ENCODE measurements at places on chromosomes 2 and 18.
A peak's percentile ranks its signal among the peaks of the same experiment; 100 is the strongest.

DNA sequence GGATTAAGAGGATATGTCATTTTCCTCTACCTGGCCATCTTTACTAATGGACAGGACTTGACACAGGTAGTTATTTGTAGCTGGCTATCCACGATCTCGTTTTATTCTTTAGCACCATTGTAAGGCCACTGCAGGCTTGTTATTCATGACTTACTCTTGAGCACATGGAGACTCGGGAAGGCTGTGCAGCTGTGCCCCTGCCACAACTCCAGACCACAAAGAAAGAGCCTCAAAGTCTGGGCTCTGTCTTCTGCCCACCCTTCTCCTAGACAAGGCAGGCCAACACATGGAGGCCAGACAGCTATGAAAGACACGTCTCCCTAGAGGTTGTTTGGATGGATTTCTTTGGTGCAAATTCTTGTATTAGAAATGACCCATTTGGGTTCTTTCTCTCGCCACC is 133.8 kb downstream of the NAPG start:
- DNase-seq, result no peak

DNA sequence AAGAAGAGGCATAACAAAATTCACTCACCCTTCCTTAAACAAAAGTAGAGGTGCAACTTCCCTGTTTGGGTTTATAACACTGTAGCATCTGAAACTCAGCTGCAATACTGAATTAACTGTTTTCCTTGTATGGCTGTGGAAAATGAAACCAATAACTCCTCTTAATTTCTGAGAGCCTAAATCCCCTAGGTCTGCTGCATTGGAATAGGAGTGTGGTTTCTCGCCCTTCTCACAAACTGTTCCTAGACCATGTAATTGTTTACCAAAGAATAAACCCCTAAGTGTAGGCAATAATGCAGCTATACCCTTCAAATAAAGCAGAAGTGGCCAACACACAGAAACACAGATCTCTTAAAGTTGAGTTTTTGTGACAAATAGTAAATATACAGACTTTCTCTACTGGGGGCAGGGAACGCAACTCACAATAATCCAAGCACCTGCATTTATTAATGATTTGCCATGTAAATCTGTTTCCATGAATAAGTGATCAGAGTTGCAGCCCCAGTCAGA is 52.0 kb downstream of the RASGRP3 start:
- no peak for DNase-seq

- no peak for DNase-seq
Observed at GRCh38 chr2:1002350-1002749, 51.7 kb downstream of the SNTG2 start.

GRCh38 chr2:63545023-63545422 is 43.3 kb downstream of the WDPCP start:
- DNase-seq, result no peak

DNA sequence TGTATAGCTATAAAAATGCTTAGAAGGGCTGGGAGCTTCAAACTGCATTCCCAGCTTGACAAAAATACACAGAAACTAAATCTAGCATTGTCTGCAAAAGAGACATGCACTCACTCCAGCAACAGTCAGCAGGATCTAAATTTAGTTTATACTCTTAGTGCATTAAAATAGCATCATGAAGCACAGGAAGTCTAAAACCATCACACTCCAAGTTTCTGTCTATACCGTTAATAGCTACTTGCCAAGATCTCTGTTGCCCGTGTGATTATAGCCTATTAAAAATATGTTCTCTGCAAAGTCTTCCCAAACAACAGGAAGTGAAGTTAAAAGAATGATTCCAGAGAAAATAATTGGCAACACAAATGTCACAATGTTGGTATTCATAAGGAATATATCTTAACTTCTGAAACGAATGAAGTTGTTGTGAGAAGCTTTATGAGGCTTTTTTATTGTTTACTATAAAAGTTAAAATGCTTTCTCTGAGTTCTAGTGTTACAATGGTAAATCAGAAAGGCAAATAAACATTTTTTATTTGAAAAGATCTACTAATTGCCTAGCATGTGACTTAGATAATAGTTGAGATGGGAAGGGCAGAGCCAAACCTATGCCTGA is 184.2 kb downstream of the ZNF385B start:
- peak; percentile 26 for DNase-seq

DNA sequence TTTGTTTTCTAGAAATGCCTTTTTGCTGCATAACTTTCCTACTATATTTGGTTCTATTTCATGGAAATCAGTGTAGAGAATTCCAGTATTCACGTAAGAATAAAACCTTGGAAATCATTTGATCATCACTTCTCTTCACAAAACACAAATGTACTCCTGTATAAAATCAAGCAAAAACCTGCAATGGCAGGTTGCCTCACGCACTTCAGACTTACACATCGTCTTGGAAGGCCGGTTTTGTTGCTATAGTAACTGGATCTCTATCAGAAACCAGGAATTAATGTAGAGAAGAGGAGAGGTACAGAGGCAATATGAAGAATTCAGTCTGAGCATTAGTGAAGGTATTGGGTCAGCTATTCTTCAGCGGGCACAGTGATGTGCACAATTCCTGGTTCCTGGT is 370.7 kb upstream of the CYRIA start:
- no peak for DNase-seq

DNA sequence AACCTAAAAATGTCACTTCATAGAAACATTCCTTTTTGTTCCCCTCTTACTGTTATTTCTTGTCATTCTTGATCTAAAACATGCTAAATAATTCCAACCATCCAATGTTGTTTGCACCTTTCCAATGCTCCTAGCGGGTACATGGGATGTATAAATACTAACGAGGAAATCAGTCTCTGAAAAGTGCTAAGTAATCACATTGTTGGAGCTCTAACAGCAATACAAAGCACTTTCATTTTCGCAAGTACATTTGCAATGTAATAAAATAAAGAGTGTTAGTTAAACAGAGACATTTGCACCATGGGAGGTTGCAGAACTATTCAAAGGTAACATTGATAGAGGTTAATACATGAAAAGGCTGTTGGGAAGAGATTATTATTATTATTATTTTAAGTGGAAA is 286.2 kb upstream of the ACVR2A start:
- DNase-seq, result no peak

- DNase-seq, result no peak
Observed at GRCh38 chr18:31380912-31381311, 4.3 kb downstream of the DSG4 start.

- no peak for DNase-seq
Observed at GRCh38 chr2:32005371-32005976, 5.3 kb downstream of the MEMO1 start.

GRCh38 chr2:81853341-81853740 is 1548.8 kb upstream of the LRRTM1 start:
- no peak for DNase-seq

GRCh38 chr18:991441-991840 is 86.8 kb downstream of the ADCYAP1 start:
- DNase-seq, result no peak

DNA sequence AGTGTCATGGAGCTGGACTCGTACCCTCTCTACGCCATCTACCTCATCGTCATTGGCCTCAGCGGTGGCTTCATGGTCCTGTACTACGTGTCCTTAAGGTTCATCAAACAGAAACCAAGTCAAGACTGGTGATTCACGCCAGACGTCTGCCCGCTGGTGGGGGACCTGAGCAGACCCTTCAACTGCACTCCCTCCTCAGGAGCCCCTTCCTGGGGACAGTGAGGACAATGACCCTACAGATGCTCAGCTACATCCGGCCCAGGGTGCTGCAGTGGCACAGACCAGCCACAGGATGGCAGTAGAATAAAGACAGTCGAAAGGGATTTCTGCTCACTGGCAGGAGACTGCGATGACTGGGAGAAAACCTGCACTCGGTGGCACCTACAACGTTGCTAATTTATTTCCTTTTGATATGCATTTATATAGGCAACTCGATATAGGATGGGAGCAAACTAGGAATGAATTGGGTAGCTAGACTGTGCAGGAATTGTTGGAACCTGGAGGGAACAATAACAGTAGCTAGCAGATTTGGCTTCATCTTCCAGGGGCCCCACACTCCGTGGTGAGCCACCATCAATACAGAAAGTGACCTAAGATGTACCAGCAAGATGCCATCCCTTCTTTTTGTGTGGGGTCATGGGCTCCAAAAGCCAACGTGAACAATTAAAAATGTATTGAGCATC is 39.2 kb downstream of the ABCG8 start:
- peak; percentile 77 for DNase-seq

- DNase-seq, result no peak
Observed at GRCh38 chr2:152370783-152371182, 35.8 kb downstream of the FMNL2 start.

- peak; percentile 55 for DNase-seq
Observed at GRCh38 chr2:196927376-196928225, 1.1 kb upstream of the PGAP1 start.

- DNase-seq, result no peak
Observed at GRCh38 chr2:20633001-20633400, 17.9 kb downstream of the HS1BP3 start.

GRCh38 chr2:45452866-45453265 is 158.2 kb downstream of the SRBD1 start:
- peak; percentile 13 for DNase-seq

DNA sequence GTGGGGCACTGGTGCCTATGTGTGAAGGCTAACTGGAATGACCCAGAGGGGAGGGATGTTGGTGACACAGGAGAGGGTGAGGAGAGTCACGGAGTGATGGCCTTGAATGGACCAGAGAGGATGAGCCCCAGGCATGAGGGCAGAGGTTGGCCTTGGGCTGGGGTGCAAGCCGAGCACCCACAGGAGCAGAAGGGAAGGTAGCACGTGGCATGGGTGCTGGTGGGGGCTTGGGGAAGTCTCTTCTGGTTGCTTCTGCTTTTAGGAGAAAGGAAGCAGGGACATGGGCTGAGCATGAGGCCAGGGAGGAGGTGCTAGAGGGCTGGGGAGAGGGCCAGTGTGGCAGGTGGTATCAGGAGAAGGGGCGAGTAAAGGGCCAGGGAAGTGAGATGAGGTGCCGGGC is 183.8 kb downstream of the DYSF start:
- DNase-seq, result no peak

DNA sequence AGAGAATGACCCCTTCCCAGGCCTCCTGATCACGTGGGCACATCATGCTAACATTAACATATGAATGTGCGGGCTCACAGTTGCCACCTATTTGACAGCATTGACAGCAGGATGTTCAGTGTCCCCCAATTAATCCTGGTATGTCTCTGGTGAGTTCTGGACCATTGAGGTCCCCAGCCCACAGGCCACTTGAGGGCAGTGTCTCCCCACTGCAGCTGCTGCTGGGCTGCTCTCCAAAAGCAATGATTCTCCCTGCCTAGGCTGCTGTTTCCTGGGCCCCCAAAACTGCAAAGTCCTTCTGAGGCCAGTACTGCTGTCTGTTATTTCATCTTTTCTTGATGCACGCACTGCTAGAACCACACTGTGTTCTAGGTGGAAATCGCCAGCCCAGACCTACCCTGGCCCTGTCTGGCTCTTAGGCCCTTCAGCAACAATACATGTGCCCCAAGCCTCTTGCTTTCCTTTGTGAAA is 52.7 kb upstream of the MAPK4 start:
- DNase-seq, result peak; percentile 78
